ENCODE measurements at places on chromosomes 6 and 20.

- DNase-seq = no peak
These were observed 212.7 kb downstream of the NFATC2 start for GRCh38 chr20:51329845-51330244.

- DNase-seq = no peak
These were observed 132.9 kb downstream of the FOXO3 start for GRCh38 chr6:108693430-108694154.

GRCh38 chr6:139482287-139482686 is 107.8 kb upstream of the CITED2 start:
- DNase-seq = no peak

GRCh38 chr6:108560463-108561308 is at the start of gene FOXO3:
Gene FOXO3, plus strand, starts transcription at chr6:108560917. Its CDS starts 292 bp downstream, at chr6:108561209.
- DNase-seq = peak; percentile 25

DNA sequence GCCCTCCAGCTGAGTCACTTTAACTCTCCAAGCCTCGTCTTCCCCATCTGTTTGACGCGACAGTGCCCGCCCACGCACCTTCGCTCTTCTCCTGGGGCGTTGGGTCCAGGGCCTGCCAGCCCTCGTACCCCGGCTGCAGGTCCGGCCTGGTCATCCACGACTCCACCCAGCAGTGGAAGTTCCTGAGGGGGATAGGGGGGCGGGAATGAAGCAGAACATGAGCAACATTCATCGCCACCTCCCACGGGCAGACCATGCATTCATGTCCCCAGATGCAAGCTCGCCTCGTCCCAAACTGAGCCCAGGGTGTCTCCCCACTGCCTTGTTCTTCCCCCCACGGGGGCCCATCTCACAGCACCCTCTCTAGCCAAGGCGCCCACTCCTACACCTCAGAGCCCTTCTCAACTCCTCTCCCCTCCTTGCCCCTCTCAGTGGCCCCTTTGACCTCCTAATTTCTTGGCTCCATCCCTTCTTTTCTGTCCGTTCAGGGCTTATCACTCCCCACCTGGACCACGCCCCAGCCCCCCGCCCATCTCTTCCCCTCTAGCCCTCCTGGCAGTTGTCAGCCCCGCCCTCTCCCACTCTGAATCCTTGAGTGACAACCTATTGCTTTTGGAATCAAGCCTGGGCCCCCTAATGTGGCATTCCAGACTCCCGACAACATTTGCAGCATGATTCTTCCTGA is 23.7 kb downstream of the TGM2 start:
- no peak for DNase-seq
